Astrocyte (in vitro differentiated cells and primary cell): ENCODE measurements at places on chromosomes 2 and 18. TPM values are rescaled to one million over a fixed set of nuclear protein-coding genes. Genes with fewer than 3 reads are reported as not detected.
A peak's percentile ranks its signal among the peaks of the same experiment; 100 is the strongest.

Gene RTP5
- not detected in 2 replicates for total RNA-seq

DNA sequence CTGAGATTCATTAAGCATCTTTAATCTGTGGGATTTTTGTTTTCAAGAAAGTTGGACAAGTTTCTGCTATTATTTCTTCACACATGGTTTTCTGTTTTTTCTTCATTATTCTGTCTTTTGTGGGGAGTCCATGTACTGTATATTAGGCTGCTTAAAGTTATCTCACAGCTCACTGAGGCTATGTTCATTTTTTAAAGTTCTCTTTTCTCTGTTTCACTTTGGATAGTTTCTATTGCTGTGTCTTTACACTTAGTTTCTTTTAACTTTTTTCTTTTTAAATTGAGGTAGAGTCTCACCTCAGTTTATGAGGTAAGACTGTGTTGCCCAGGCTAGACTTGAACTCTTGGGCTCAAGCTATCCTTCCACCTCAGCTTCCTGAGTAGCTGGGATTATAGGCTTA lies 8.6 kb downstream of the OSBPL6 start:
- DNase-seq, result no peak

Gene MPP4
- 1.0 and 2.9 TPM in 2 replicates for total RNA-seq

- DNase-seq, result no peak
Measured at GRCh38 chr2:223949241-223949840, 4.2 kb upstream of the WDFY1 start.

DNA sequence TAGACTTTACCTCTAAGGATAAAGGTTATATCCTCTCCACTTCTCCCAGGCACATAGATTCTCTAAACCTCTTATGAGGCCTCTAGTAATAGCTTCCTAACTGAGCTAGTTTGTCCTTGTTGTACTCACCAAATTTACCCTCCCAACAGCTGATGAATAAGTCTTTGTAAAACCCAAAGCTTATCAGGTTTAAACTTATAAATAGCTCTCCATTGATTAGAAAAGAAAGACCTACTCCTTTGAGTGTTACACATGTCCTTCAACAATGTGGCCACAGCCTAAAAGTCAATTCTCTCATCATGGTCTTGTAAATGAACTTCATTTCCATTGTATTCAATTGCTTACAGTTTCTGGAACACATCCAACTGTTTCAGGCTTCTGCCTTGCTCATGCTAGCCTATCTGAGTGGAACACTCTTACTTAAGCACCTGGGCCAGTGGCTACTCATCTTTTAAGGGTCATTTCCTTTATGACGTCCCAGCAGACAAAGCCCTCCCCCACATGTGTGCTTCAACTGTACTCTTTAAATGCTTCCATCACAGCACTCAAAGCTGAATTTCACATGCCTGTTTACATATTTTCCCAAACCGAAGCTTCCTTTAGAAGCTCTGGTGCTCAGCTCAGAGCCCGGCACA lies 131.6 kb downstream of the CDH2 start:
- DNase-seq, result peak; percentile 86
